Osteocyte (in vitro differentiated cells): ENCODE measurements at places on chromosomes 6 and 20.

GRCh38 chr6:55040102-55040848 lies 134.0 kb upstream of the HCRTR2 start:
- no peak for DNase-seq

DNA sequence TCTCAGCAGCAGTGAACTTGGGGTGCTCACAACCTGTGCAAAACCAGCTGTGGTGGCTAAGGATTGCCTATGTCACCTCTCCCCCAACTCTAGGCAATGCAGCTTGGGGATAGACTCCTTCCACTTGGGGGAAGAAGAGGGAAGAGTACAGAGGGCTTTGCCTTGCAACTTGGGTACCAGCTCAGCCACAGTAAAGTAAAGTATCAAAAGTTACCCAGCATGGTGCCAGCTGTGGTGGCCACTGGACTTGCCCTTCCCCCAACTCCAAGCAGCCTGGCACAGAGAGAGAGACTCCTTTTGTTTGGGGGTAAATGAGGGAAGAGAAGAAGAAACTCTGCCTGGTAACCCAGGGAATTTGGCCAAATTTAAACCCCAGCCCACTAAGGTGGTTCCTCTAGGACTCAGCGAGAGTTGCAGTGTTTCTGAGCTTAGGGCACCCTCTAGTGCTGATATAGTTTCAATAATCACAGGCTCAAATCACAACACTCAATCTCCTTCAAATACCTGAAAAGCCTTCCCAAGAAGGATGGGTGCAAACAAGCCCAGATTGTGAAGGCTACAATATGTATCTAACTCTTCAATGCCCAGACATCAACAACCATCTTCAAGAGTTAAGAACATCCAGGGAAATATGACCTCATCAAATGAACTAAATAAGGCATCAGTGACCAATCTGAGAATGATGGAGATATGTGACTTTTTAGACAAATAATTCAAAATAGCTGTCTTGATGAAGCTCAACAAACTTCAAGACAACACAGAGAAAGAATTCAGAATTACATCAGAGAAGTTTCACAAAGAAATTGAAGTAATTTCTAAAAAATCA lies 7.6 kb upstream of the DEFB129 start:
- no peak for DNase-seq

DNA sequence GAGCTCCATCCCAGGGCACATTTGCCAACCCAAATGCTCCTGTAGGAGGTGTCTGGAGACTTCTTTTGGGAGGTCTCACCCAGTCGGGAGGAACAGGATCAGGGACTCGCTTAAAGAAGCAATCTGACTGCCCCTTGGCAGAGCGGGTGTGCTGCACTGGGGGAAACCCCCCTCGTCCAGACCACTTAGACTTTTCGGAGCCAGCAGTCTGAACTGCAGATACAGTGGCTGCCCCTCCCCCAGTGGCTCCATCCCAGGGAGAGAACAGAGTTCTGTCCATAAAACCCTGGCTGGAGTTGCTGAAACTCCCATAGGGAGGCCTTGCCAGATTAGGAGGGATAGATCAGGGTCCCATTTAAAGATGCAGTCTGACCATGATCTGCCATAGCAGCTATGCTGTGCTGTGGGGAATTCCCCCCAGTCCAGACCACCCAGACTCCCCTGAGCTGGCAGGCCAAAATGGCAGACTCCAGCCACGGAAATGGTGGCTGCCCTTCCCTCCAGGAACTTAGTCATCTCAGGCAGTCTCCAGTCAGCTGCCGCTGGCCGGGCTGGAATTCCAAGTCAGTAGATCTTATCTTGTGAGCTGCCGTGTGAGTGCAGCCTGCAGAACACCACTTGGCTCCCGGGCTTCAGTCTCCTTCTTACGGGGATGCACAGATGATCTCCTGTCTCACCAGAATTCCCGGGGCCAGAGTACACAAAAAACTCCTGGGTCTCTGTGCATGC lies 278.1 kb upstream of the SASH1 start:
- DNase-seq = no peak

GRCh38 chr20:5171064-5171789 lies 44.4 kb downstream of the CDS2 start:
- no peak for DNase-seq

DNA sequence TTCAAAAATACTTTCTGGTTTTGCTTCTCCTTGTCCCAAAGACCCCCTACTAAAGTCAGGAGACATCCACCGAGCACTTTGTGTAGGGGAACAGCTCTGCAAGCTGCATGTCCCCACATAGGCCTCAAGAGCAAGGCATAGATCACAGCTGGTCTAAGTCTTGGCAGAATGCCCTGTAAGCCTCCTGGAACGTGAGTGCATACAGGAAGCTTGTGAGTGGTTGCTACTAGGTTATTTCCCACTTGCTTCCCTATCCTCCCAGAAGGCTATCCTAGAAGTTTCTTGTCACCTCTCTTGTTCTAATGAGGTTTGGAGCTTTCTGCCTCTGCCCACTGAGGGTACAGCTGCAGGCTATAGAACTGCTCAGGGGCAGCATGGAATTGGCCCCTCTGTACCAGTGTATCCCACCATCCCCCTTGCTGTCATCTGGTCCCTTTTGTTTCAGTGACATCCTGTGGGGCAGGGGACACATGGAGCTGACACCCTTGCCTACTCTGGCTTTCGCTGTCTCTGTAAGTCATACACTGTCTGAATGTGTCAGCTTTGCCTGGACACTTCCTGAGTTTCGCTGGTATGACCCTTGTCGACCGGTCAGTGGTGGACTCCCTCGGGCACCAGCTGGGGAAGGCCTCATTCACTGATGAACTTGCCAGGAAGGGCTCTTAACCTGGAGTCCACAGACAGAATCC lies 35.6 kb upstream of the KCNK16 start:
- DNase-seq = no peak

- DNase-seq = no peak
These were observed at the start of gene XKR7 for GRCh38 chr20:31967830-31968249. Gene XKR7 (plus strand): TSS chr20:31968151. CDS start chr20:31968176, 25 bp downstream.

GRCh38 chr20:47479506-47479905 lies 22.2 kb upstream of the NCOA3 start:
- DNase-seq = no peak

GRCh38 chr6:5995949-5996713 lies 10.6 kb downstream of the NRN1 start:
- no peak for DNase-seq

DNA sequence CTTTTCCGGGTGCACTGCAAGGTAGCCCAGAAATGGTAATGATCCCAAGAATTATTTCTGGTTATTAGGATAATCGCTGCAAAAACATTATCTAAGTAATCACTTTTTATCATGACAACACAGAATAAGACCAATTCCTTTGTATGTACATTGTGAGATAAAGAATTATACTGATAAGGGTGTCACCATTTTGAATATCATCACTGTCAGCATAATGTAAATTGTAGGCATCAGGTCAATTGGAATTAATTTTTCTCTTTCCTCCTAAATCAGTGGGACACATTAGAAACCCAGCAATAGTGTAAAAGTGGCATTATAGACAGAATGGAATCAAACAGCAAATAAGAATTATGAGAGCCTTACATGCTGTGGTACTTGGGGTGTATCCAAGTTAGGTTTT lies 183.1 kb upstream of the SCGN start:
- no peak for DNase-seq

DNA sequence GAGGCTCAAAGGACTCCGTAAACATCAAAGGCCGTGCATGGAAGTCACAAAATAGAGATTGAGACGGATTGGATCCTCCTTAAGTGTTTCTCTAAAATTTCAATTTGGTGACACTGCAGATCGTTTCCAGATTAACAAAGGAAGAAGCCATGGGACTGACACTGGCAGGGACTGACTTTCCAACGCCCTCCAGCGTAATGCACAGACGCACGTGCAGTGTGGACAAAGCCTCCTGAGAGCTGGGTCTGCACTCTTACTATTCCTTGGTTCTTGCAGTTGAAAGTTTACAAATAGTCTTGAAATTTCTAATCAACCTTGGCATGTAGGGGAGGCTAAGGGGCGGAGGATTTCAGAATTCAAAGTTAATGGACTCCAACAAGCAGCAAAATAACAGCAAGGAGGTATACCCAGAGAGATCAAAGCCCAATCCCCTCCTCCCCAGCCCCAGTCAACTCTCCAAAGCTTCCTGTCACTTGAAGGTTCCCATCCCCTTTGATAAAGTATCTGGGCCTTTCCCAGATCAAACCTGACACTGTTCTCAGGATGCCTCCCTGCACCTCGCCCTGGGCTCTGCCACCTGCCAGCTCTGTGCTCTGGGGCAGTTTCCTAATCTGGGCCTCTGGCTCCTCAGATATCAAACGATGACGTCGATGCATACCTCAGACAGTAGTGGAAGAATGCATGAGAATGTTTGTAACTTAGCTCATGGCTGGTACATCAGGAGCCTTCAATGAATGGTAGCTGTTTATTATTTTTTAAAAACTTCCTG lies 106.5 kb upstream of the TRAF3IP2 start:
- DNase-seq = no peak

- DNase-seq = no peak
These were observed 1369.1 kb downstream of the EPHA7 start for GRCh38 chr6:92050216-92050615.

DNA sequence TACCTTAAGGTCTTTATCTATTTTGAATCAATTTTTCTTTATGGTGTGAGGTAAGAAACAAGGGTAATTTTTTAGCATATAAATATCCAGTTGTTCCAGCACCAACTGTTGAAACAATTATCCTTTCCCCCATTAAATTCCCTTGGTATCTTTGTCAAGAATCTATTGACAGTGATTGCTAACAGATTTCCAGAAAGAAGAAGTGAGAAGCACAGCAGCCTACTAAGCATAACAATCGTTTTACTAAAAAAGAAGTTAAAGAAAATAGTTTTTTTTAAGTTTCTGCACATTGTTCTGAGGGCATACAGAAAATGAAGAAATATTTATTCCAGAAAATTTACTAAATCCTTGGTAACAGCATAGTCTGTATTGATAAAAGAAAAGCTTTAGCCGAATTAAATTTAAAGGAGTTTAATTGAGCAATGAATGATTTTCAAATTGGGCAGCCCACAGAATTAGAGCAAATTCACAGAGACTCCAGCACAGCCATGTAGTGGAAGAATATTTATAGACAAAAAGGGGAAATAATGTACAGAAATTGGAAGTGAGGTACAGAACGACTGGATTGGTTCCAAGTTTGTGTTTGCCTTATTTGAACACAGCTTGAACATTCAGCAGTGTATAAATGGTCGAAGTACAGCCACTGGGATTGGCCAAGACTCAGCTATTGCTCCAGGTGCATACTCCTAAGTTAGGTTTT lies 97.9 kb upstream of the UST start:
- no peak for DNase-seq

- DNase-seq = no peak
These were observed 305.5 kb upstream of the SULF2 start for GRCh38 chr20:48090784-48091183.

GRCh38 chr6:42572523-42572922 lies 8.7 kb downstream of the UBR2 start:
- no peak for DNase-seq

GRCh38 chr6:109339906-109340678 lies 42.2 kb downstream of the CD164 start:
- DNase-seq = no peak
